ENCODE measurements at places on chromosomes 16 and 17. TPM values are rescaled to one million over a fixed set of nuclear protein-coding genes. Genes with fewer than 3 reads are reported as not detected.

DNA sequence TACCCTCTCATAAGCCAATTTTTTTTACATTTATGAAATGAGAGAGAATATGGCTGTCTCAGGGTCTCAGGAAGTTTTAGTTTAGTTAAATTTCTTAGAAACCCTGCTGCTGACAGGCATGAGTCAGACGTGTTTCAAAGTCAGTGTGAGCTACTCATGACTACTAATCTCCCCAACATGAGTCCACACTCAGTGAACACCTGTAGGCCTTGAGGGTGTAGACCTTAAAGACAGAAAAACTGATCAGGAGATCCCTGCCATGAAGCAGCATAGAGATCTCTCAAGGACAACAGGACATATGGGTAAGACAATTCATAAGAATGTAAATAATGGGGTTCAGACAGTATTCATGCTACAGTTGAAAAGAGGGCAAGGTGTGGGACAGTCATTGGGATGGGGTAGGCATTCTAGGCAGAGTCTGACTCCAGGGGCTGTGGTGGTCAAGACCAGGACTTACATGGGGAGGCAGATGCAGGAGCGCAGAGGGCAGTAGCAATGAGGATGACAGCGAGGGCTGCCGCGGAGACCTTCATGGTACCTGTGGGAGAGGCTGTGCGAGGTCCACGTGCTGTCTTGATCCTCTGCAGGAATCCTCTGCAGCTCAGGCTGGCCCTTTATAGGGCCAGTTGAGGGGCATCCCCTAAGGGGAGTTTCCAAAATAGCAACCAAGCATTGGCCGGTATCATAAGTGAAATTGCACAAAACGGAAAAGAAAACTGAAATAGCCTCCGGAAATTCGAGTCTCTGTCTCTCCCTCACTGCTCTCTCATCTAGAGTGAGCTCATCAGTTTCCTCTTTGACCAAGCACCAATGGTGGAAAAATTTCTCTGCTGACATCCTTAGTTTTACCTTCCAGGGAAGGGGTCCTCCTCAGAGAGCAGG lies at the start of gene CCL5:
TSS of gene CCL5 (minus strand) at position 588 of the 882 bp plus-strand sequence.
- peak; percentile 23 for DNase-seq

DNA sequence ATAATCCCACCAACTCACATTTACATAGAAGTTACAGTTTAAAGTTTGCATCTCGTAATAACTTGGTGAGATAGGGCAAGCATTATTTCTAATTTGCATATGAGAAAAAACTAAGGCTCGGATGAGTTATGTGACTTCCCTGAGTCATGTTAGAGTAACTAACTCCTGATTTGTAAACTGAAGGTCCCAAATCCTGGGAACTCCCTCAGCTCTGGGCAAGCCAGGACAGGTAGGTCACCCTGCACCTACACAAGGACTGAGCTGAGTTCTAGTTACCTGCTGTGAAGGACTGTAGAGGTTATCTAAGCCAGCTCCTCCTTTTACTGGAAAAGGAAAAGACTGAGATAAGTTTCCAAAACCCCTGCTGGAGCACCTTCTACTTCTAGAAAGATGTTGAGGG lies 92.1 kb upstream of the HLF start:
- no peak for DNase-seq

- DNase-seq = no peak
These were observed 250.0 kb downstream of the SOX9 start for GRCh38 chr17:72370819-72371218.

The PLCG2 gene
- polyA plus RNA-seq = 4.7 TPM

GRCh38 chr17:69539274-69539673 lies 124.8 kb downstream of the MAP2K6 start:
- no peak for DNase-seq

DNA sequence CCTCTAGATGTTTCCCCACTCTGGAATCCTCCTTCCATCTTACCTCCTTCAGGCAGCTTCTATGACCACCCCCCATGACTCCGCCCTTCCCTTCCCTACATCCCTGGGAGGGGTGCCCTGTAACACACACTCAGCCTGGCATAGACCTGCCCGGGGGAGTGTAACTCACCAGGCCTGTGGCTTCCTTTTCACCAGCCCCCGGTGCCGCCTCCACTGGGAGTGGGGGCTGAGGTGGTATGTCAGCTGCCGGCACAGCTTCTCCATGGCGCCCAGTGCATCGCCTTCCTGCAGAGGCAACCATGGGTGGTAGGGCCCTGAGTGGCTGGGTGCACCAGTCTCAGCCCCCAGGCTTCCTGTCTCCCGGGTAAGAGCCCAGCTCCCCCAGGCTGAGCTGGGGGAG lies 32.3 kb downstream of the TRPV2 start:
- DNase-seq = no peak

The NOS2 gene
- polyA plus RNA-seq = 3.2 TPM

- DNase-seq = no peak
These were observed 81.2 kb downstream of the ZNF18 start for GRCh38 chr17:11916091-11916490.

The EVPLL gene
- polyA plus RNA-seq = not detected

The CDRT4 gene
- 10.6 TPM for polyA plus RNA-seq

- no peak for DNase-seq
These were observed 38.3 kb upstream of the HSBP1 start for GRCh38 chr16:83769397-83770008.

The FZD2 gene
- 16.8 TPM for polyA plus RNA-seq

The PRR35 gene
- polyA plus RNA-seq = 0.15 TPM

GRCh38 chr17:15742051-15742795 lies 10.1 kb downstream of the TBC1D26 start:
- DNase-seq = no peak

The IL34 gene
- polyA plus RNA-seq = 5.9 TPM

The TEX19 gene
- polyA plus RNA-seq = 0.15 TPM

The PYDC1 gene
- 0.67 TPM for polyA plus RNA-seq

GRCh38 chr16:55044201-55044975 lies 113.7 kb downstream of the IRX5 start:
- no peak for DNase-seq

- no peak for DNase-seq
These were observed 145.5 kb downstream of the C16orf78 start for GRCh38 chr16:49519008-49519656.

DNA sequence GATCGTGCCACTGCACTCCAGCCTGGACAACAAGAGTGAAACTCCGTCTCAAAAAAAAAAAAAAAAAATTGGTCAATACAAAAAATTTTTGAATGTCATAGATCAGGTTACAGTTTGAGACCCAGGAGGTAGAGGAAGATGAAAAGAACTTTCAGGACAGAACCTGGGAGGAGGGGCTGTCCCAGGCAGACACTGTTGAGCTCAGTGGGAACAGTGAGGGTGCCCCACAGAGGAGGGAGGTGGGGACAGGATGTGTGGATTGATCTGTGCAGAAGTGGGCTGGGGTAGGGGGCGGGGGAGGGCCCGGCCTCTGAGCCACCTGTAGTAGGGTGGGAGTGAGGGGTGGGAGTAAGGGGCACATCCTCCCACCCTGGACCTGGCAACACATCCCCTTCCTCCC lies 58.3 kb downstream of the PRMT7 start:
- no peak for DNase-seq

GRCh38 chr17:79684132-79684985 lies 46.4 kb upstream of the ENPP7 start:
- no peak for DNase-seq

GRCh38 chr17:57463103-57463885 lies 207.0 kb downstream of the MSI2 start:
- no peak for DNase-seq

The XPO6 gene
- polyA plus RNA-seq = 63.0 TPM

The OMG gene
- 0.28 TPM for polyA plus RNA-seq

- no peak for DNase-seq
These were observed 71.7 kb downstream of the KCNJ2 start for GRCh38 chr17:70241071-70241470.

DNA sequence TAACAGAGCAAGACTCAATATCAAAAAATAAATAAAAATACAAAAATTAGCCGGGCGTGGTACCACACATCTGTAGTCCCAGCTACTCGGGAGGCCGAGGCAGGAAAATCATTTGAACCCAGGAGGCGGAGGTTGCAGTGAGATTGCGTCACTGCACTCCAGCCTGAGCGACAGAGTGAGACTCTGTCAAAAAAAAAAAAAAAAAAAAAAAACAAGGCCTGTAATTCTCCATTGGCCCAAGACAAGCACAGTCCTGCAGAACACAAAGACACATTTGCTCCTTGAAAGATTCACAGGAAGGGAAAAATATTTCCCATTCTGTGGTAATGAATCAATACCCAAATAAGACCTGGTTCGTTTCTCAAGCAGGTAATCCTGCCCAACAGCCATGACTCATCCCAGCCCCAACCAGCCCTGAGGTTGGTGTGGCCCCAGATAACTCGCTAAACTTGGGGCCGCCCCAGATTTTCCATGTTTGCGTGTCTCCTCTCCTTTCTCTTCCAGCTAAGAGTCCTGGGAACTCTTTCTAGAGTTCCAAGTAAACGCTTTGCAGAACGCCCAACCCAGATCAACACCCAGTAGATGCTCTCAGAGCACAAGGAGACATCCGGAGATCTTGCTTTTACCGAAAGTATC lies 40.3 kb upstream of the SNN start:
- DNase-seq = no peak

The SLFN11 gene
- polyA plus RNA-seq = 17.3 TPM

DNA sequence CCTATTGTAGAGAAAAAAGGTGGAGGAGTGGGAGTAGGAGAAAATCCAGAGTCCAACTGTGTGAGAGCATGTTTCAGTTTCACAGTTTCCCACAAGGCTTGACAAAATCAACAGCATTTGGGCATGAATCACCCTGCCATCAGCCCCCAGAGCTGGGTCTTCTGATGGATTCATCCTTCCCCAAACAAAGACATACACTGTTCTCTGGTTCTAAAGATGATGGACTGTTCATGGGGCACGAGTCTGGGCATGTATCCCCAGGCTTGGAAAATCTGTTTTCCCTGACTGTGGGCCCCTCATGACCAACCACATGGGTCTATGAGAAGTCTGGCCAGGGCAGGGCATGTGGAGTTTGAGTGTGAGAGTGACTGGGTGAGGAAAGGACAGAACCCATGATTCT lies 210.4 kb upstream of the IRX5 start:
- no peak for DNase-seq

DNA sequence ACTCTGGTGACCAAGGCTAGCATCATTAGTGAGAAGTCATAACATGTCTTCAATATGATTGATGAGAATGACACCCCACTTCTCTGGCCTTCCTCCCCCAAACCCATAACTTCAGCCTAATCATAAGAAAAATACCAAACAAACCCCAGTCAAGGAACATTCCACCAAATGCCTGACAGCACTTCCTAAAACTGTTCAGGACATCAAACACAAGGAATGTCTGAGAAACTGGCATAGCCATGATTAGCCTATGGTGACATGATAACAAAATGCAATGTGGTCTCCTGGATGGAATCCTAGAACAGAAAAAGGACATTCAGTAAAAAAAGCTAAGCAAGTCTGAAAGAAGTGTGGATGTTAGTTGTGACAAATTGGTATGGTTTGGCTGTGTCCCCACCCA lies 24.7 kb upstream of the TBX4 start:
- no peak for DNase-seq

The CDH1 gene
- polyA plus RNA-seq = 1.5 TPM

DNA sequence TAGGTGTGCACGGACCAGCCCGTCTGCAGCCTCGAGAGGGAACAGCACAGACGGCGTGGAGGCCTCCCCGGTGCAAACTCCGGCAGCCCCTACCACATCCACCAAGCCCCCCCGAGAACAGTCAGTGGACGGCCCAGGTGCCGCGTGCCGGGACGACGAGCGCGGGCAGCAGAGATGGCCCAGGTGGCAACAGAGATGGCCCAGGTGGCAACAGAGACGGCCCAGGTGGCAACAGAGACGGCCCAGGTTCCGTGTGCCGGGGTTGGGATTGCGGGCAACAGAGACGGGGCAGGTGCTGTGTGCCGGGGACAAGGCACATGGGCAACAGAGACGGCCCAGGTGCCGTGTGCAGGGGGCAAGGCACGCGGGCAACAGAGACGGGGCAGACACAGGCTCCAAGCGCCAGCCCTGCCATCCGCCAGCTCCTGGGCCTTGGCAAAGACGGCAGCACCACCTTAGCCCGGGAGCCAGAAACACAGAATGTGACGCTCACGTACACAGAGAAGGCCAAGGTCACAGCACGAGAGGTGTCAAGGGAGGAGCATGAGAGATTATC lies 31.1 kb downstream of the RPH3AL start:
- no peak for DNase-seq

The MFAP4 gene
- polyA plus RNA-seq = 255 TPM

The GLYR1 gene
- 45.4 TPM for polyA plus RNA-seq

DNA sequence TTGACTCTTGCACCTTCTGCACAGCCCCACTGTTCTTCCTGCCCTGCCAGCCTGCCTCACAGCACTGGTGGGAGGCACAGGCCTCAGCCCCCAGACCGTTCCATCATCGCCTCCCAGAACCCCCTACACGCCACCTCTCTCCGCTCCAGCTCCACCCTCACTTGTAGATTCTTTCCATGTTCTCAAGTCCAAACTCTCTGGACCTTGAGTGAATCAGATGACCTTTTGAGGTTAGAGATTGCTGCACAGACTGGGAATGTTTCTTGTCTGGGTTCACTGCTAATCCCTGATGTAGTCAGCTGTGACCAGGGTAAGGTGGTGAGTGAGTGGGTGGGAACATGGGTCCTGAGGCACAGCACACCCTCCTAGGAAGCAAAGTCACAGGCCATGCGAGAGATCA lies 272.4 kb downstream of the IRF8 start:
- DNase-seq = no peak

GRCh38 chr16:50765861-50766260 lies 24.0 kb downstream of the CYLD start:
- no peak for DNase-seq

DNA sequence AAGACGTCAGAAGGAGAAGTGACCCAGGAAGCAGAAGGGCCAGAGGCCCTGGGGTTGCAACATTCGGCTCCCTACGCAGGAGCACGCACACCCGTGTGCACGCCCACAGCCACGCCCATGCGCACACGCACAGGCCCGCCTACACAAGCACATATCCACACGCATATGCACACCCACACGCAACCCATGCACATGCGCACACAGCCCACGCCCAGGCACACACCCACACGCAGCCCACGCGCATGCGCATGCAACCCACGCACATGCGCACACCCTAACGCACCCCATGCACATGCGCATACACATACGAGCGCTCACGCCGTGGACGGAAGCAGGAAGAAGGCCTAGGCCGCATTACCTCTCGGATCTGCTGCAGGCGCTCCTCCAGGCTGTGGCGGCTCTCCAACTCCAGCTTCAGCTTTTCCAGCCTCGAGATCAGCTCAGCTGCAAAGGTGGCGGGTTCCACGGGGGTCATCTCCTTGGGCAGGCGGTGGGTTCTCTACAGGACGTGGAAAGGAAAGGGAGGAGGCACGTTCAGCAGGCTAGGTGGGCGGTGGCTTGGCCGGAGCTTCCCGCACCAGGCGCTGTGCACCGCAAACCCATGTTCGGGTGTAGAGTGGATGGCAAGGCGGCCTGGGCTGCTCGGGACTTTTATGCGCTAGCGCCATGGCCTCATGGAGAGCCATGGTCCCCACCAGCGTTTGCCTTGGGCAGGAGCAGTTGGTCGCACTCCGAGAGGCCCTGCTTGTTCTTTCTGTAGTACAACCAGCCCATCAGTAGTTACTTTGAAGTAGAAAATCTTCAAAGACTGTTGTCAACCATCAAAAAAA lies 23.4 kb downstream of the AXIN2 start:
- no peak for DNase-seq
